ENCODE measurements at places on chromosomes 5 and 9.
A peak's percentile ranks its signal among the peaks of the same experiment; 100 is the strongest.

DNA sequence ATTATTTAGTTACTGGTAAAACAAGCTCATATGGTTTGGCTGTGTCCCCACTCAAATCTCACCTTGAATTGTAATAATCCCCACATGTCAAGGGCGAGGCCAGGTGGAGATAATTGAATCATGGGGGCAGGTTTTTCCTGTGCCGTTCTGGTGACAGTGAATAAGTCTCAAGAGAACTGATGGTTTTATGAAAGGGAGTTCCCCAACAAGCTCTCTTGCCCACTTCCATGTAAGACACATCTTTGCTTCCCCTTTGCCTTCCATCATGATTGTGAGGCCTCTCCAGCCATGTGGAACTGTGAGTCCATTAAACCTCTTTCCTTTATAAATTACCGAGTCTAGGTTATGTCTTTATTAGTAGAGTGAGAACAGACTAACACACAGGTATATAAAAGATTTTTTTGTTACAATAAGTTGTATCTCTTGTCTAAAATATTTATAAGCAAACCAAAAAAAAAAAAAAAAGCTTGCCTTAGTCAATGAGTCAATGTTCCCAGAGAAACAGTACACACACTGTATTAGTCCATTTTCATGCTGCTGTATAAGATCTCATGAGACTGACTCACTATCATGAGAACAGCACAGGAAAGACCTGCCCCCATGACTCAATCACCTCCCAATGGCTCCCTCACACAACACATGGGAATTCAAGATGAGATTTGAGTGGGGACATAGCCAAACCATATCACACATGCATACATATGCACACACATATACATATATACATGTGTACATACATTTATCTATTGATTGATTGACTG is 138.3 kb downstream of the BASP1 start:
- no peak for DNase-seq

- DNase-seq = no peak
Measured at GRCh38 chr5:82335806-82336205, 57.7 kb upstream of the RPS23 start.

DNA sequence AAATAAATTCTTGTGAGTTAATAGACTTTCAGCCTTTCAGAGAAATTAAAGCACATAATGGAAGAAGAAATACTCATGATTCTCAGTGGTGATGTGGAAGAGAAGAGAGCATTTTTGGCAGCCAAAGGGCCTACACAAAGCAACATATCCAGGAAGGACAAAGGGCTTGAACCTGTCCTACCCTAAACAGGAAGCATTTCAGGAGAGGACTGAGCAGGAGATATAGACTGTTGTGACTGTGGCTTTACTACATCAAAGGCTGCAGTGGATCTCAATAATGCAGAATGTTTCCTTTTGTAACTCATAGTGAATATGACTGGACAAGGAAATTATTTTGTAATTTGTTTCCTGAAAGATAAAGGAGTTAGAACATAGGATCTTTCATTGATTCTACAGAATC is 1.3 kb upstream of the PARP8 start:
- DNase-seq = no peak

GRCh38 chr9:100352201-100352726 is 478 bp downstream of the TEX10 start:
- peak; percentile 26 for DNase-seq

DNA sequence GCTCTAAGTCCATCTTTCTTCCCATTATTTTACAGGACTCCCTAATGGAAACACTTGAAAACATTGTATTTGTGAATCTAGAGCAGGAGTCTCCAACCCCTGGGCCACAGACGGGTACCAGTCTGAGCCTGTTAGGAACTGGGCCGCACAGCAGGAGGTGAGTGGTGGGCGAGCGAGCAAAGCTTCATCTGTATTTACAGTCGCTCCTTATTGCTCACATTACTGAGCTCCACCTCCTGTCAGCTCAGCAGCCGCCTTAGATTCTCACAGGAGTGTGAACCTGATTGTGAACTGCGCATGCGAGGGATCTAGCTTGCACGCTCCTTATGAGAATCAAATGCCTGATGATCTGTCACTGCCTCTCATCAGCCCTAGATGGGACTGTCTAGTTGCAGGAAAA is 111.0 kb downstream of the MED27 start:
- DNase-seq = no peak

GRCh38 chr5:150576449-150576949 is 64.0 kb upstream of the SYNPO start:
- no peak for DNase-seq

DNA sequence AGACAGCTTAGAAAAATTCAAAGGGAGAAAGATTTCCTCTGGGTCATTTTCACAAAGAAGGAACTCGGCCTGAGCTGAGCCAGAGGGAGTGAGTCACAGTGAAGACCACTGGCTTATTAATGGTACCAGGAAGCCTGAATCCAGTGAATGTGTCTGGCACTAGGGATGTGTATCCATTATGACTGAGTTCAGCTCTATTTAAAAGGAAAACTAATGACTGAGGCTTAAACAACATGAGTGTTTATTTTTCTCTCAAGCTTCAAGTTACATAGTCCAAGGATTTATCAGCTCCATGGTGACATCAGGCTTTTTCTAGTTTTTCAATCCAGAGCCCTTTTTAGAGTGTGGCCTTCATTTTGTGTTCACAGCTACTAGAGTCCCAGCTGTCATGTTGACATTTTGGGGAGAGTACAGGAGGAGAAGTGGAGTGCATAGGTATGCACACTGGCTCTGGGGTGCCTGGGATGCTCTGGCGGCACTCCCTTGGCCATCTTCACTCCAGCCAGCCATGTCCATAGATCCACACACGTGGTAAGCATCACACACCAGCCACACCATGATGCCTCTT is 159.5 kb upstream of the ERCC6L2 start:
- peak; percentile 73 for DNase-seq

DNA sequence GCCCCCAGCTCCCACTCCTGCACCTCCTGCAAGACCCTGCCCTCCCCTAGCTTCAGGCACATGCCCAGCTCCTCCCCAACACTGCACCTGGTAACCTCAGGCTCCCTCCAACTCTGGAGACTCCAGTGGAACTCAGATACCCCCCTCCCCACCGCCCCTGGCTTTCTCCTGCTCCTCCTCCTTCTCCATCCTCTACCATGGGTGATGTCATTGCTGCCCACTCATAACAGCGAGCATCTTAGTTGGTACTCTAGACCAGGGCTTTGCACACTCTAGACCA is 24.7 kb upstream of the CNOT6 start:
- no peak for DNase-seq

DNA sequence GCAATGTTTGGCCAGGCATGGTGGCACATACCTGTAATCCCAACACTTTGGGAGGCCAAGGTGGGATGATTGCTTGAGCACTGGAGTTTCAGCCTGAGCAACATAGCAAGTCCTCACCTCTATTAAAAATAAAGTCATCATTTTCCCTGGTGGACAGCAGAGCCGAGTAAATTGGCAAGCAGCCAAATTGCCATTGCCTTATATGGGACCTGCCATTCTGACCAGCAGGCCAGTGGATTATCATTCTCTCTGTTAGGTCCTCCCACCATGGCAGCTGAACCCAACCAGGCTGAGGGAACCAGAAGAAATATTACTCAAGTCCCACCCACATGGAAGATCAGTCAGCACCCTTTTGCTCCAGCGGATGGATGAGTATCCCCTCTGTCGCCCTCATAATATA is 1829.9 kb downstream of the EFNA5 start:
- DNase-seq = no peak

GRCh38 chr9:18398038-18398437 is 75.9 kb upstream of the ADAMTSL1 start:
- DNase-seq = peak; percentile 64

GRCh38 chr5:32346869-32347268 is 34.1 kb upstream of the MTMR12 start:
- no peak for DNase-seq

DNA sequence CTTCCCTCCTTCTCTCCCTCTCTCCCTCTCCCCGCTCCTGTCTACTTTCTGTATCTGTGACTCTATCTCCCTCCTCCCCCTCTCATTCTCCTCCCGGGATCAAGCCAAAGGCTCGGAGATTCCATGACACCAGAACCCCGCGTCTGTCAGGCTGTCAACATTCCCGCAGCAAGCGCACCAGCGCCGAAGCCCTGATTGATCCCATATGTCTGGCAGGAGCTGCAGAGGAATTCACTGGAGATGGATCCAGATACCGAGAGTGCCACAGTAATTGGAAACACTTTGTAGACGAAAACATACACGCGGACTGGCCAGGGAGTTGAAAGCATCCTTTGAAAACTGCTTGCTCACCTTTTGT is 300 bp upstream of the SVEP1 start:
- DNase-seq = peak; percentile 37

DNA sequence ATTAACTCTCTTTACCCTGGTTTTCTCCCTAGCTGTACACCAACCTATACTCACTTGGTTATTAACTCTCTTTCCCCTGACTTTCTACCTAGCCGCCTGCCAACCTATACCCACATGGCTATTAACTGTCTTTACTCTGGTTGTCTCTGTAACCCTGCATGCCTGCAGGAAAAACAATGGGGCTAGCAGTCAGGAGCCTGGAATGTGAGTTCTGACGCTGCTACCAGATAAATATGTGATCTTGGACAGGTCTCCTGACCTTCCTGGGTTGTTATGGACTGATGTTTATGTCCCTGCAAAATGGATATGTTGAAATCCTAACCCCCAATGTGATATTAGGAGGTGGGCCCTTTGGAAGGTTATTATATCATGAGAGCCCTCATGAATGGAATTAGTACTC is 119.2 kb downstream of the SMARCA2 start:
- no peak for DNase-seq

DNA sequence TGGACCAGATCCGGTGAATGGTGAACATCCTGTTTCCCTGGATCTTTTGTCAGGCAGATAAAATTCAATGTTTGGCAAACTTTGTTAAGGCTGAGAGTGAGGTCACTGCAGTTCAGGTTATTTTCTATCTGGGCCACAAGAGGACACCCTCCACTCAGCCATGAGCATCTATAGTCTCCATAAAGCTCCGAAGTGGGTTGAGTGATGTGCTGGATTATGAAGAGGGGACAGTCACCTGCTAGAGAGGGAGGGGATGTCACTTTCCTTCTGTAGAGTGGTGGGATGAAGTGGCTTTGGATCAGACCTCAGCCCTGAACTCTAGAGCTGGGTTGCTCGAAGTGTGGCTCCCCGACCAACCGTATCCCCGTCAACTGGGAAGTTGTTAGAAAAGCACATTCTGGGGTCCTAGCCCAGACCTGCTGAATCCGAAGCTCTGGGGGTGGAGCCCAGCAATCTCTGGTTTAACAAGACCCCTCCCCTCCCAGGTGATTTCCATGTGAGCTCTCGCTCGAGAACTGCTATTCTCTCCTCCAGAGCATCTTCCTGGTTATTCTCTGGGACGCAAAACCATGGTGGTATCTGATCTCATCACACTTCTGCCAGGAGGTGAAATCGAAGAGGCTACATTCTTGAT is 31.8 kb upstream of the FGF1 start:
- DNase-seq = peak; percentile 55

GRCh38 chr5:151202381-151203139 is 21.3 kb downstream of the CCDC69 start:
- no peak for DNase-seq

DNA sequence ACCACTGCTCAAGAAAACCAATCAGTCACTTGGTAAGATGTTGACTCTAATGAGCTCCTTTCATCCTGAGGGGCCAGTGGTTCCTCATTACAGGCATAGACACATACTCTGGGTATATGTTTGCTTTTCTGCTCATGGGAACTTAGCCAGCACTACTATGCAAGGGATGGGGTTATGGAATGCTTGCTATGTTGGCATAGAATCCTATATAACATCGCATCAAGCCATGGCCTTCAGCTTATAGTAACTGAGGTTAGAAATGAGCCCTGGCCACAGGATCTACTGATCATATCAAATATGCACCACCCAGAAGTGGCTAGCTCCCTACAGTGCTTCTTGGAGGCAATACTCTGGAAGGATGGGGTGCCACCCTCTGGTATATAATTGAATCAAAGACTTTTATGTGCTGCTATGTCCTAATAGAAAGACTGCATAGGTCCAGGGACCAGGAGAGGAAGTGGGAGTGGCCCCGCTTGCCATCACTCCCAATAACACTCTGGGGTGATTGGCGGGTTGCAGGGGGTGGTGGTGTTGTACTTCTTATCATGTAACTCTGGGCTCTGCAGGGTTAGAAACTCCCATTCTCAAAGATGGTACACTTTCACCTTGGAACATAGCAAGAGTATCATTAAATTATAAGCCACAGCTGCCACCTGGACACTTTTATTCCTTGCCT is 70.3 kb downstream of the ZNF366 start:
- no peak for DNase-seq

GRCh38 chr9:134165357-134166315 is 1.3 kb upstream of the RNU6ATAC start:
- DNase-seq = no peak

DNA sequence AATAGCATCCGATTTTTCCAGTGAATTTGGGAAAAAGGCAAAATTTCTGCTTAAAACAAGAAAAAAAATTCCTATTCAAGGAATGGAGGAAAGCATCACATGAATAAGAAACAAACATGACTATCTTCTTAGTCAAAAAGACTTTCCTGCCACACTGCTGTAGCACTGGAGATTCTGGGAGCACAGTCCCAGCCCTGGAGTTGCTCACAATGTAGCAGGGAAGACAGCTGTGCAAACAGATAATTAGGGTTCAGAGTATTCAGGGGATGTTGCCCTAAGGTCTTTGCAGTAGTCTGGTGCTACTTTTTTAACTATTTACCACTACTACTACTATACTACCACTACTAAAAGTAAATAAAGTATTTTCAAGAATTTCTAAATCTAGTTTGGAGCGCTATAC is 86.5 kb downstream of the BNC2 start:
- peak; percentile 42 for DNase-seq

GRCh38 chr9:114718801-114719221 is 36.8 kb upstream of the TEX48 start:
- DNase-seq = no peak

- no peak for DNase-seq
Measured at GRCh38 chr9:78074385-78075291, 43.0 kb upstream of the GNAQ start.

DNA sequence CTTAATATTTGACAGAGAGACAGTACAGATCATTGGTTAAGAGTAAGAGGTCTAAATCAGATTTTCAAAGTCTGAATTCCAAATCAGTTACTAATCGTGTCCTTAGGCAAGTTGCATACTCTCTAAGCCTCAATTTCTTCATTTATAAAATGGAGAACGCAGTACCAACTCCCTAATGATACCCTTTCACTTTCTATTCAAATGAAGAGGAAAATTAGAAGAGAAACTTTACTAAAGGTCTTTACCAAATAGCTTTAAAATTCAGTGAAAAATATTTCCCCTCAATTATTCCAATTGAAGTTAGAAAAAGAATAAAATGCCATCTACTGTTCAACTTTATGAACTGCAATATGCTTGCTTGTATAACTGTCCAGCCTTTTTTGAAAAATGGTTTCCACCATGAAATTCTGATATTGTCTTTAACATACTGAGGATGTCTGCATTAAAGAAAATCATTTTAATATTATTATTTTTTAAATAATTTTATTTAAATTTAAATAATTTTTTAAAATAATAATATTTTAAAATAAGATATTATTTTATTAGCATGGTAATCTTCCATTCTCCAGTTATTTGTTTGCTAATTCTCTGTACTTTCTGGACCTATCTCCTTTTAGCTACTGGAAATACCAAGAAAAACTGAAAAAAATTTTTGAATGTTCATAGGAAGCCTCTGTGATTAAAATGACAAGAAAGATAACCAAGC is 36.0 kb downstream of the POC5 start:
- DNase-seq = peak; percentile 31
